ENCODE measurements at places on chromosomes 11 and 22.

DNA sequence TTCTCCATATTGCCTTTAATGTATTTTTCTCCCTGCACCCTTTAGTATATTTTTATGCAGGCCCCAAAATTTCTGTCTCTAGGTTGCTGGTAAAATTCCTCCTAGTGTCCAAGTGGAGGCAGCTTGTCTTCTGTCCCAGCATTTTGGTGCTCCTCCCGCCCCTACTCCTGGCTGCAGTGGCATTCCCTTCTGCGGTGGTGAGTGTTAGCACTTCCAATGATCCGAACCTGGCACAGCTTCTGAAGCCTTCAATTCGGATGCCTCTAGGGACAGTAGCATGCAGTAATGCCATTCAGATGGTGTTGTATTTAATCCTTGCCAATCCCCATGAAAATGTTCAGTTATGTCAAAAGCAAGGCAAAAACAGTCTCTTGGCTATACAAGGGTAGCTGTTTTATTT is 5.9 kb downstream of the YWHAH start:
- no peak for DNase-seq

- no peak for DNase-seq
Observed at GRCh38 chr11:34899633-34900016, 16.6 kb downstream of the APIP start.

GRCh38 chr22:40366068-40366467 is 4.3 kb upstream of the SGSM3 start:
- no peak for DNase-seq

- no peak for DNase-seq
Observed at GRCh38 chr11:555227-555779, 5.2 kb downstream of the LMNTD2 start.

DNA sequence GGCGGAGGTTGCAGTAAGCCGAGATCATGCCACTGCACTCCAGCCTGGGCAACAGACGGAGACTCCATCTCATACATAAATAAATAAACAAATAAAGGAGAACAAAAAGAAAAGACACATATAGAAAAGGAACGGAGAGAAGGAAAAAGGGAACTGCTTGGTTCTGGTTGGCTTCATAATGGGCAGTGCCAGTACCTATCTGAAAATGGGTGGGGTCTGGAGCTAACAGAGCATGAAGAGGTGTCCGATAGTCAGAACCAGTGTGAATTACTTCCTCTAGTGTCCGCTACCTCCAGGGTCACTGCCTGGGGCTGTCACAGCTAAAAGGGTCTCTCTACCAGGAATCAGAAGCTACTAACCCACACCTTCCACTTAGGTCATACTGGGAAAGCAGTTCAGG is 27.2 kb upstream of the TTC28 start:
- DNase-seq = no peak

- no peak for DNase-seq
Observed at GRCh38 chr11:23502826-23503225, 642.6 kb upstream of the CCDC179 start.

- DNase-seq = no peak
Observed at GRCh38 chr11:134753771-134754520, 341.9 kb upstream of the B3GAT1 start.

- no peak for DNase-seq
Observed at GRCh38 chr22:46408568-46409506, 73.3 kb downstream of the TRMU start.

DNA sequence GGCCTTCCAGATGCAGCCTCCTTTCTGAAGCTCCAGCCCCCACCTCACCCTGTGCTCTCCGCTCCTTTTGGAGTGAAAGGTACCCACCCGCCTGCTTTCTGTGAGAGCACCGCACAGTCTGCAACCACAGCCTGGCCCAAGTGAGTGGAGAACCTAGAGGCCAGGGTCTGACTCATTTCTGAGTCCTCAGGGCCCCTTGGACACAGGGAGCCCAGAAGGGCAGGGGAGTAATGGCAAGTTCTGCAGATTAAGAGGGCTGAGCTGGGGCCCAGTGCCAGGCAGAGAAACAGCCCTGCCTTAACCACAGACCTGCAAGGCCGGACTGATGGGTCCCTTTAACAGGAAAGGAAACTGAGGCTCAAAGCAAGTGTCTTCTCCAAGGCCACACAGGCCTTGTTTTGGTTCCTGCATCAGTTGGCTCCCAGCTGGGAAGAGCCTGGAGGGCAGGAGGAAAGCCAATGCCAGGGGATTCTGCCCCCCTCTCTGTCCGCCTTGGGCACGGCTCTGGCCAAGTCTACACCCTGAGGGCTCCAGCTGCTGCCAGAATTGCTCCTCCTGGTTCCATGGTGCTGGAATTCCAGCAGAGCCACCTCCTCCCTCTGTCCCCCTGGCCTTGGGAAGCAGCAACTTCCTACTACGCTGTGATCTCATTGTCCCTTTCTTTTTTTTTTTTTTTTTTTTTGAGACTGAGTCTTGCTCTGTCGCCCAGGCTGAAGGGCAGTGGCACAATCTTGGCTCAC is 55.1 kb downstream of the CYTH4 start:
- no peak for DNase-seq

GRCh38 chr11:110367571-110367970 is 62.2 kb upstream of the FDX1 start:
- peak; percentile 62 for DNase-seq

DNA sequence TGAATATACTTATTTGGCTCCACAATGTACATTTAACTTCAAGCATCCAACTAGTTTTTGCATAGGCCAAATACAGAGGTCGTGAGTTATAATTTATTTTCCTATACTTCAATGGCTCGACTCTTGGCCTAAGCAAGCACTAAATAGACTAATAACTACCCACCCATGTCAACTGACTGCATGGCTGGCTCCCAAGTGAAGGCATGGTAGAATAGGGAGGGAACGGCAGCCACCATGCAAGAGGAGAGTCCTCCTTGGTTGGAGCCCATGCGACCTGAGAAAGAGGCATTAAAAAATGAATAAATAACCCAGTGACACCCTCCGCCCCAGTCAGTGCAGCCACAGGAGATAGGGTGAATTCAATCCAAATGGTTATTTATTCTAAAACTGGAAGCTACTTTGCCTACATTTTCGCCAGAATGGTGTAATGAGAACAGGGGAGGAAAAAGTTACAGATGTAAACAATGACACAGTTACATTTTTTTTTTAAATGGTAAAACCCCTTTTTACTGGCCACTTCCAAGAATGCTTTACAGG is 4.9 kb downstream of the GNG3 start:
- no peak for DNase-seq

DNA sequence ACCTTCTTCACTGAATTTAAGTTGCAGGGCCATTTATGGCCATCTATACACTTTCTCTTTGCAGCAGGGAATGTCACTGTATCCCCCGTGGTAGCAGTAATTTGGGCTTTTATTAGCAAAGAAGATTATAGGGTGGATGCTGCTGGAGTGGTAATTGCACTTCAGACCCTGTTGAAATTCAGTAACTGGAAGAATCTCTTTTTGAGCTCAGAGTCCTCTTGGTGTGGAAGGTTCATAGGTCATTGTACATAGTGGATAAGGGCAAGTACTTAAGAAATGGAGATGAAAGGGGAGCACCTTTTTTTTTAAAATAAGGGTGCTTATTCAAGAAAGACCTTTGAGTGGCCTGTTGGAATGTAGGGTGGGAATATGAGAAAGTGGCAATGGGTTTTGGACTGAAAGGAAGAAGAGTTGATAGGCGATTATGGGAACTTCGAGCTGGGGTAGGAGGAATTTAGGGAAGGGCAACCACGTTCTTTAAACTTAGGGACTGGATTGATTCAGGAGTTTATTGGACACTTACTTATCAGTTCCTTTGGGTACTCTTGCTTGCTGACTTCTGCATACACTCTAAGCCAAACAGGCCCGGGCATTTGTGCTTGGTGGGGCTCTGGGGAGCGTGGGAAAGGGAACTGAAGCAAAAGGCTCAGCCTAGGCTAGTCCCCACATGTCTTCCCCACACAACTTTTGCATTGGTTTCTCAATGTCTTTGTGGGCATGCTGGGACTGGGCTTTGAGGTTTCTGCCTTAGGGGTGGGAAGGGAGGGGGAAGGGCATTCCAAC is 26.5 kb downstream of the CTNND1 start:
- no peak for DNase-seq

Measured in SW 1271 (cell line).